Stimulated activated CD8-positive, alpha-beta memory T cell treated with anti-CD3 and anti-CD28 coated beads, Interleukin-2, amount 100 ng/mL, for 1 hour (primary cell): ENCODE measurements at places on chromosomes 5 and 9.
A peak's percentile ranks its signal among the peaks of the same experiment; 100 is the strongest.

- no peak for DNase-seq
Measured at GRCh38 chr5:22063717-22064116, 789.4 kb downstream of the CDH12 start.

DNA sequence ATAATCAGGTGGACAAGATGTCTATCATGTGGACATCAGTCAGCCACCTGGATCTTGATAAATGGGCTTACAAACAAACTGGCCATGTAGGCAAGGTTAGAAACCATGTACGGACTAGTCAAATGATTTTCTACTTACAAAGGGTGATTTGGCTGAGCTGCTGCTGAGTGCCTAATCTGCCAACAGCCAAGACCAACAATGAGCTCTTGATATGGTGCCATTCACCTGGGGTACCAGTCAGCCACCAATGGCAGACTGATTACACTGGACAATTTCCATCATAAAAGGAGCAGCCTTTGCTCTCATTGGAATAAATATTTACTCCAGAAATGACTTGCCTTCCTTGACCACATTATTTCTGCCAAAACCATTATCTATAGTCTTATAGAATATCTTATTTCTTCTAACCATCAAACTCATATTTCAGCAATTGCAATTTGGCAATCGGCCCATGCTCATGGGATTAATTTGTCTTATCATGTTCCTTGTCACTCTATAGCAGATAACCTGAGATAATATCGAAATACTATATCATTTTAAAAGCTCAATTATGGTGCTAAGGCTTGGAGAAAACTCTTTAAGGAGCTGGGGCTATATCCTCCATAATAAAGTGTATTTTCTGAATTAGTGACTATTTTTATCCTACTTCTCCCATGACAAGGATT lies 135.1 kb downstream of the SLC25A46 start:
- no peak for DNase-seq

DNA sequence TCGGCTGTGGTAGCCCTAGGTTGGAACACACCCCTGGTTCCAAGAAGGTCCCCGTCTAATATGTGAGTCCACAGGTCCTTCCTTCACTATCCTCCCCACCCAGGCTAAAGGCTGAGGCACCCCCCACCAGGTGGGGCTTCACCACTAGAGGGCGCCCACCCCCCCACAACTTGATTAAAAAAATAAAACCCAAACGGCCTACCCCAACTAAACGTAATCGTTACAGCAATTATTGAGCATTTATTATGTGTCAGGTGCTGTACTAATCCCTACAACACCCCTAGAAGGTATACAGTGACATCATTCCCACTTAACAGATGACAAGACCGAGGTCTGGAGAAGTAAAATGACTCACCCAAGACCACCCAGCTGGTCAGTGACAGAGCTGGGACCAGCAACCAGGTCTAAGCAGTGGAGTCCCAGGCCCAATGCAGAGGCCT lies 65.0 kb downstream of the FGF18 start:
- peak; percentile 15 for DNase-seq

DNA sequence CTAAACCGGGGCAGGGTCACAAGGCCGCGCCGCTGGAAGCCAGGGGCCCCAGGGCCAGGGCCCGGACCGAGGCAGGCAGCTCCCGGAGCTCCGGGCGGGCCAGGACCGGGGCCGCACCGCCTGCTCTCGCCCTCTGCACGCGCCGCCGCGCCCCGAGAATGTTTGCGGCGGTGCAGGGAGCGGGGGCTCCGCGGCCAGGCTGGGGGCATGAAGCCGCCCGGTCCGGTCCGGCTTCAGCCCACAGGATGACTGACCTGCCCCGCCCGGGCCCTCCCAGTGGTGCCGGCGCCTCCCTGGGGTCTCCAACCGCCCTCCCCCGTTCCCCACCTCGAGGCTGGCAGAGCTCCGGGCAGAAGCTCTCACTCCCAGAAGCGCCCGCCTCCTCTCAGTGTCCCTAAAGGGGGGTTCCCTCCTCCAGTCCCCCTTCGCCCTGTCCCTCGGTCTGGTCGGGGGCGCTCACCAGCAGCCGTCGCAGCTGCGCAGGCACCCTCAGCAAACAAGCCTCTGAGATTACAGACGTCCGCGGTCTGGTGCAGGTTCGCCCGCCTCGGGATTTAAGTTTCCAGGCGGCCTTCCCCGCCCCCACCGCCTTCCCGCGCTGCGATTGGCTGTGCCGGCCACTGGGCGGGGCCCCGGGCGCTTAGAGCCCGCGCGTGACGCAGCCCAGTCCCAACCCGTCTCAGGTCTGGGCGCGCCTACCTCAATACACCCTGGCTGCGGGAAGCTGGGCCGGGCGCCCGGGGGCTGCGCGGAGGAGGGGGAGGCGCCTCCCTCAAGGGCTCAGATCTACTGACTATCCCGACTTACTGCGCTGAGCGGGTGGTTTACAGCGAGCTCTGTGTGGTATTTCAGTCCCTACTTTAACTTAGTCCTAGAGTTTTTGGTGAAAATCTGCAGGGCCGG lies at the start of gene CTSV:
CTSV (minus strand) TSS at position 532 of the 903 bp plus-strand sequence. CDS start 1,099 bp downstream, outside the sequence.
- peak; percentile 32 for DNase-seq

DNA sequence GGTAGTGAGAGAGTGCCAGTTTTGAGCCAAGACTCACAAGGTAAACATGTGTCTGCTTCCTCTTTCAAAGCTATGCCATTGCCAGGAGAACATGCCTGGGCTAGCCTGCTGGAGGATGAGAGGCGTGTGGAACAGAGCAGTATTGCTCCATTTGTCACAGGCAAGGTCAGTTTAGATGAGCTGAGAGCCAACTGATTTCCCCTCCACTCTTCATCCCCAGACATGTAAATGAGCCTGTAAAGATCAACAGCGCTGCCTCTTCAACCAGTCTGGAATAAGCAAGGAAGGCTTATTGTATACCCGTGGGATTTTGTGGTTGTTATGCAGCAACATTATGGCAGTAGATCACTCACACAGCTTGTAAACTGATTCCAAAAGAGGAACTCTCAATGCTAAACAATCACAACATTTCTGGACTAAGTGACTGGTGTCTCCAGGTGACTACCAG lies 8.2 kb upstream of the GDNF start:
- no peak for DNase-seq

GRCh38 chr9:104808035-104808614 lies 44.2 kb downstream of the NIPSNAP3B start:
- no peak for DNase-seq

- no peak for DNase-seq
Measured at GRCh38 chr9:35976726-35977125, 18.8 kb upstream of the OR2S2 start.

GRCh38 chr5:55146543-55147151 lies 13.3 kb upstream of the GPX8 start:
- DNase-seq: peak; percentile 66

- DNase-seq: no peak
Measured at GRCh38 chr5:14505310-14506139, 76.1 kb upstream of the OTULINL start.

- DNase-seq: no peak
Measured at GRCh38 chr5:138054847-138055558, 22.1 kb upstream of the FAM13B start.

- no peak for DNase-seq
Measured at GRCh38 chr5:100901821-100902341, 1.2 kb downstream of the ST8SIA4 start.

DNA sequence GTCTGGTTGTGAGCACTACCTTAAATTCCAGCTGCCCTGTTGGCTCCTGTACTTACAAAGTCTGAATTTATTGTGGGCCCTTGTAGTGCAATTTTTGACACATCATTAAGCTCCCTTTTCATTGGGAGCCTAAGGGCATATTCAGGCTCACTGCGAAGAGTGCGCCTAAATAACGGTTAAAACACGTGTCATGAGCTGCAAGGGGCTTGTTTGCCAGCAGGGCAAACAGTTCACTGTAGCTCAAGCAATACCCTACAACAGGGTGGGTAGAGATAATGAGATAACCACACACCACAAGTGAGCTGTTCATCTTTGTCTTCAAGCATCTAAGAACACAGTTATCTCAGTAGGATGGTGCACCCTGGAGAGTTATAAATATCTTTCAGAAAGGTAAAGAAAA lies 214.2 kb downstream of the SLF1 start:
- no peak for DNase-seq

GRCh38 chr5:90359073-90359920 lies 50.3 kb downstream of the CETN3 start:
- DNase-seq: no peak

DNA sequence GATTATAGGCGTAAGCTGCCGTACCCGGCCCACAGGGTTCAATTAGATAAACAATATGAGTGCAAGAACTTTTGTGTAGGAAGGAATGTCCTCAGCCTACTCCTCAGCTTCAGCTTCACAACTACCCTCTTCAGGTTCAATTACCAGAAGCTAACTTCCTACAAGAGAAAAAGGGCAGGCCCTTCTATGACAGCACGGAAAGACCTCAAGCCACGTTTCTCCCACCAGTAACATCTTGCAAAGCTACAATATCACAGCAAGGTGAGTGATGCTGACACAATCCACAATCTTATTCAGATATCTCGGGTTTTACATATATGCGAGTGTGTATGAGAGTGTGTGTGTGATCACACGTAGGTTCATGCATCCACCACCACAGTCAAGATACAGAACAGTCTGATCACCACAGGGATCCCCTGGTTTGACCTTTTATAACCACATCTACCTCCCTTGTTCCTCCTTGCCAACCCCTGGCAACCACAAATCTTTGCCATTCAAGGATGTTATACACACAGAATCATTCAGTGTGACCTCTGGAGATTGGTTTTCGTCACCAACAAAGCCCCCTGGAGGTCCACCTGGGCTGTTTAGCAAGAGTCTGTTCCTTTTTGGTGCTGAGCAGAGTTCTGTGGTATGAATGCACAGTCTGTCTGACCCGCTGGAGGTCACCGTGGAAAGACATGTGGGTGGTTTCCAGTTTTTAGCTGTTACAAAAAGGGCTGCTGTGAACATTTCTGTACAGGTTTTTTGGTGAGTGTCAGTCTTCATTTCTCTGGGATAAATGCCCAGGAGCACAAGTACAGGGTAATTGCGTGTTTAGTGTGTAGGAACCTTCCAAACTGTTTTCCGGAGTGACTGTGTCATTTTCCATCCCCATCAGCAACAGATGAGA lies 38.2 kb downstream of the IPPK start:
- DNase-seq: no peak

DNA sequence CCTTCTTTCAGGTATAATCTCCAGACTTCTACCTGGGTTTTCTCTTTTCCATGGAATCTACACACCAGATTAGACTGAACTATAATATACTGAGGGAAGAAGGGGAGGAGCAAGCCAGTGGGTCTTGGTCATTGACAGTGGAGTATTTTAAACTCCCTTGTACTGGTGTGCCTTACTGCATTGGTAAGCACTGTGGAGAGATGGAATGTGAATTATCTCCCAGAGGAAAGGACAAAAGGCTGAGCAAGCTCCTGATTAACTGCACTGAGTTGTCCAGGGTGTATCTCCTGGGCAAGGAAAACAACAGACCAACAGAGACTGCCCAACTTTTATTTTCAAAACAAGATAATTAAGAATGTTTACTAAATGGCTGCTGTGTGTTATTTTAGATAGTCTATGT lies 29.8 kb upstream of the SLCO6A1 start:
- DNase-seq: no peak

DNA sequence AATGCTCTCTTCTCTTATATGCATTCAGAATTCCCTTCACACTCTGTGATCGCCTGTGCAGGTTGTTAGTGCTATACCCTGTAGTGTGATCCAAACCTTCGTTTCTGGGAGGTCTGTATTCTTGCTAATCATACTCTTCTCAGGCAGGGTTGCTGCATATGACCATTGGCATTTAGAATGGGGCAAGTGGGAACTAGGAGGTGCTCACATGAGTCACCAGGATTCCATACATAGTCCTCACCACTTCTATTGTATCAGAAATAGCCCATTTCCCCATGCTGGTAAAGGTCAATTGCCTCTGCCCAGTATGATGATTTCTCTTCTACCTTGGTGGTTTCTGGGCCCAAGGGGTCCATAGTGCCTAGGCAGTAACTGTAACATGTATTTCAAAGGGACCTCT lies 443.5 kb upstream of the CDH6 start:
- DNase-seq: no peak

DNA sequence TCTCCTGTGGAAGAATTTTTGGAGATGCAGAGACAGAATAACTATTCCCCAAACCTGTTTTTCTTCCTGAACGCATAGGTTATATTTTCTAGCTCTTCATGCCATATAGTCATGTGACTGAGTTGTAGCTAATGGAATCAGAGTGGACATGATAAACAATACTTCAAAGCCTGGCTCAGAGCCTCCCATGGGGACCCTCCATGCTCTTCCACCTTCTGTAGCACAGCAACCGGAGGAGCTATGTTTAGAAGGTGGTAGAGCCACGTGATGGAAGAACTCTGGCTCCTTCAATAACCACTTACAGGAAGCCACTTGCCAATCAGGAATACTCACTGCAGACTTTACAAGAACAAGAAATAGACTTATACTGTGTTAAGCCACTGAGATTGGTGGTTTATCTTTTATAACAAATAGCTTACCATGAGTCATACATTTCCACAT lies 39.2 kb downstream of the NADK2 start:
- DNase-seq: no peak

- DNase-seq: no peak
Measured at GRCh38 chr5:24749701-24750100, 104.9 kb upstream of the CDH10 start.

DNA sequence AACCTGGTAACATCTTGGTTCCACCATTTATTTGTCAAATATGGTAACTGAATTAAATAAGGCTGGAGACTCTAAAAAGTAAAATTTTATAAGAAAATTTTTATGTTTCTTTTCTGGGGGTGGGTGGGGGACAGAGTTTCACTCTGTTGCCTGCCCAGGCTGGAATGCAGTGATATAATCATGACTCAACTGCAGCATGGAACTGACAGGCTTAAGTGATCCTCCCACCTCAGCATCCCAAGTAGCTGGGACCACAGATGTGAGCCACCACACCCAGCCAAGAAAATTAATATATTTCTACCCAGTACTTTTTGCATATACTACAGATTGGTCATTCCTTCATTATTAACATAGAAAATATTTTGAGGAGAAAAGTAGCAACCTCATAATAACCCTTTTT lies 216.9 kb downstream of the DEPDC1B start:
- DNase-seq: no peak

GRCh38 chr5:161258438-161258837 lies 288.1 kb downstream of the GABRB2 start:
- DNase-seq: no peak

GRCh38 chr9:89837162-89837933 lies 232.5 kb downstream of the GADD45G start:
- no peak for DNase-seq

- DNase-seq: peak; percentile 28
Measured at GRCh38 chr9:134099123-134099761, 31.4 kb upstream of the BRD3 start.
